ENCODE measurements at places on chromosomes 1 and 21.

GRCh38 chr1:96104906-96105305 is 616.7 kb upstream of the PTBP2 start:
- H3K27me3 ChIP-seq, result no peaks in the 10 kb centered on the region
- no peak overlapping the region for H3K27ac ChIP-seq
- no peak for DNase-seq
- H3K4me1 ChIP-seq, result peaks cover 1% of the 10 kb centered on the region
- H3K4me3 ChIP-seq, result no peak overlapping the region
- H3K36me3 ChIP-seq, result no peaks in the 10 kb centered on the region

DNA sequence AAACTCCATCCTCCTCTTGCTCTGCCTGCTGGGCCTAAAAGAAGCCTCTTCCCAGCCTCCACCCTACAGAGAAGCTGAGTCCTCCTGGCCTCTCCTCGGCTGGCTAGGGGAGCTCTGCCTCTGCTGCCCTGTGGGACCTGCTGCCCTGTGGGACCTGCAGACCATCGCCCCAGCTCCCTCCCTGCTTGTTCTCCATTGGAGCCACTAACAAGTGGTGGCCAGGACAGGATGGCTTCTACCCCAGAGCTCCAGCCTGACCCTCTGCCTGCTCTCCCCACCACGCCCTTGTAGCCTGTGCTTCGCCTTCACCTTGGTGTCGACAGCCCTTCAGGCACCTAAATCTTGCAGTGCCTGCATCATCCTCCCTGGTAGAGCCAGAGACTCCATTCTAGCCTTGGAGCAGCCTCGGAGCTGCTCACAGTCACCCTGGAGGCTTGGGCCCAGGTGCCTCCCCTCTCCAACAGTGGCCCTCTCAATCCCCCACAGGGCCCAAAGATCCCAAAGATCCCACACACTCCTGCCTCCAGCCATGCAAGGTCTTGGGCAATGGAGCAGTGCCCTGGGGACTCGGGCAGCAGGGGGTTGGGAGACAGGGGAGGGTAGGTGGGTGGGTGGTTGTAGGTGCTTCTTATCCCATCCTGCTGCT is 3.0 kb downstream of the EPS8L3 start:
- no peaks in the 10 kb centered on the region for H3K36me3 ChIP-seq
- H3K27me3 ChIP-seq, result peaks cover 19% of the 10 kb centered on the region
- H3K4me1 ChIP-seq, result no peaks in the 10 kb centered on the region
- DNase-seq, result no peak
- H3K4me3 ChIP-seq, result no peak overlapping the region

DNA sequence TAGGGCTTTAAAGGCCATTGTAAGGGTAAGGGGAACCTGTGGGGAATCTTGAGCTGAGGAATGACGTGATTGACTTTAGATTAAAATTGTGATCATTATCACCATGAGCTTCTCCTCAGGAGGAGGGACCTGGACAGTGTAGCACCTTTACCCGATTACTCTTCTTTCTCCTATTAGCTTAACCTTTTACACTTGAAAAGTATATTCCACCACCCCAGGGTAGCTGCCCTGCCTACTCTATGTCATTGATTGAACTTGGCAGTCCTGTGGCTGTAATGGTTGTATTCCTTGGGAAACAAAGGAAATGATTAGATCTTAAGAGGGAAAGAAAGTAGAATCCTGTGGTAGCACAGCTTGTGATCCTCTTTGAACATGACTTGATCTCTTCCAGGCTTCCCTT is 47.7 kb downstream of the CACHD1 start:
- H3K27ac ChIP-seq, result no peak overlapping the region
- H3K4me1 ChIP-seq, result peaks cover 40% of the 10 kb centered on the region
- no peak overlapping the region for H3K4me3 ChIP-seq
- H3K27me3 ChIP-seq, result no peaks in the 10 kb centered on the region
- no peak for DNase-seq
- peaks cover 5% of the 10 kb centered on the region for H3K36me3 ChIP-seq

DNA sequence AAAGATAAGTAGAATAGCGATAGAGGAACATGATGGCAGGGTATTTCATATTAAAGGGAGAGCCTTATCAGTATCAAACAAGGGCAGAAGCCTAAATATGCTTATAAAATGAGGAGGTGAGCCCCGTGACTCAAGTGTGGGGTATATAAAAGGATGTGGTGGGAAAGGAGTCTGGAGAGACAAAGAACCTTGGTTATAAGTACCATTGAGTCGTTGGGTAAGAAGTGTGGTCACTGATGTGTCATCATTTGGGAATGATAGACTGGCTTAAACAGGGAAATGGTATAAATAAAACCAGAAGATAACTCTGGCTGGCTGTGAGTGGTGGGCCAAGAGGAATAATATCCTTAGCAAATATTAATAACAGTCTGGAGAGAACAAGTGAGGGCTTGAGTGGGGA is 10.9 kb upstream of the CD5L start:
- no peak overlapping the region for H3K27ac ChIP-seq
- H3K36me3 ChIP-seq, result no peaks in the 10 kb centered on the region
- H3K4me1 ChIP-seq, result no peaks in the 10 kb centered on the region
- DNase-seq, result no peak

DNA sequence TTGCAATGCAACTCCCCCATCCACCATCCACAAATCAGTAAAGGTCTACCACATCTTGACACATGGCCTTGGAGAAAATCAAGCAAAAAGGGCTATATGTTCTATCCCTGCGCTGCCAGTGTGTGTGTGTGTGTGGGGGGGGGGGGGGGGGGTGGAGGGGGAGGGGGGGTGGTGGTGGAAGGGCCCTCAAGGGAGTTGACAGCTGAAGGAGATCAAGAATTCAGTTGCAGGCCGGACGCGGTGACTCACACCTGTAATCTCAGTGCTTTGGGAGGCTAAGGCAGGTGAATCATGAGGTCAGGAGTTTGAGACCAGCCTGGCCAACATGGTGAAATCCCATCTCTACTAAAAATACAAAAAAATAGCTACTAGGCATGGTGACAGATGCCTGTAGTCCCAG is 37.6 kb upstream of the CLIC4 start:
- no peak overlapping the region for H3K4me3 ChIP-seq
- H3K27ac ChIP-seq, result no peak overlapping the region
- no peak for DNase-seq
- peaks cover 9% of the 10 kb centered on the region for H3K4me1 ChIP-seq
- H3K27me3 ChIP-seq, result no peaks in the 10 kb centered on the region

- no peak for DNase-seq
- H3K4me3 ChIP-seq, result no peak overlapping the region
- no peaks in the 10 kb centered on the region for H3K27me3 ChIP-seq
- H3K27ac ChIP-seq, result no peak overlapping the region
- H3K4me1 ChIP-seq, result no peaks in the 10 kb centered on the region
- no peaks in the 10 kb centered on the region for H3K36me3 ChIP-seq
These were observed 76.4 kb upstream of the PRMT6 start for GRCh38 chr1:106980121-106980520.

- no peaks in the 10 kb centered on the region for H3K36me3 ChIP-seq
- no peaks in the 10 kb centered on the region for H3K27me3 ChIP-seq
- no peak overlapping the region for H3K27ac ChIP-seq
- no peaks in the 10 kb centered on the region for H3K4me1 ChIP-seq
- peak; percentile 6 for DNase-seq
These were observed 1671.1 kb downstream of the MRPL39 start for GRCh38 chr21:23936224-23936623.

- H3K4me1 ChIP-seq, result peaks cover 6% of the 10 kb centered on the region
- no peak overlapping the region for H3K27ac ChIP-seq
- peak overlapping the region; percentile 82 for H3K4me3 ChIP-seq
- DNase-seq, result no peak
- H3K36me3 ChIP-seq, result no peaks in the 10 kb centered on the region
These were observed 1.5 kb downstream of the RAP1A start for GRCh38 chr1:111621050-111621449.

DNA sequence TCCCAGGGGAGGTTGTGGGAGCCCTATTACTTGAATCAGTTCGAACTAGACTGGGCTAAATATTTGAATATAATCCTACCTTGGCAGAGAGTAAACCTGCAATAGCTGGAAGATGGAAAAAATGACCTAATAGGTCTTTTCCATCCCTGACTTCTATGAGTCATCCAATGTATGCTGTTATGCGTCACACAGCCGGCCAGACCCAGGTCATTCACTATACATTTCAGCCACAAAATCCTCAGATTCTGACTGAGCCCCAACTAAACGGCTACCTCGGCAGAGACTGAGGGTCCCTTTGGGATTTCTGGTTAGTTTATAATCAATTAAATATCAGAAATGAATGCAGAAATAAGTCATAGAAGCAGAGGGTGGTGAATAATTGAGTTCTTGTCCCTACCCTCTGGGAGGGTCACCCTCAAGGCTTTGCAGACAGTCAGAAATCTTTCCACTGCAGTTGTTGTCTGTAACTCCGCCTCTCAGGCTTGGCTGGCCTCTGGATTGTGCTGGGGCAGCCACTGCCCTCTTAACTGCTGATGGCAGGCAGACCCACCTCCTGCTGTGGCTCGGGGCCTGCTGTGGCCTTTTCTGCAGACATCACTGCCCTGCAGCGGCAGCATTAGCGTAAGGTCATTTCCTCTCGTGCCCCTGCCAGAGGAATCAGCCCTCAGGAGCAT is 240.5 kb downstream of the TGFB2 start:
- H3K36me3 ChIP-seq, result no peaks in the 10 kb centered on the region
- H3K27ac ChIP-seq, result no peak overlapping the region
- no peaks in the 10 kb centered on the region for H3K27me3 ChIP-seq
- DNase-seq, result peak; percentile 42

DNA sequence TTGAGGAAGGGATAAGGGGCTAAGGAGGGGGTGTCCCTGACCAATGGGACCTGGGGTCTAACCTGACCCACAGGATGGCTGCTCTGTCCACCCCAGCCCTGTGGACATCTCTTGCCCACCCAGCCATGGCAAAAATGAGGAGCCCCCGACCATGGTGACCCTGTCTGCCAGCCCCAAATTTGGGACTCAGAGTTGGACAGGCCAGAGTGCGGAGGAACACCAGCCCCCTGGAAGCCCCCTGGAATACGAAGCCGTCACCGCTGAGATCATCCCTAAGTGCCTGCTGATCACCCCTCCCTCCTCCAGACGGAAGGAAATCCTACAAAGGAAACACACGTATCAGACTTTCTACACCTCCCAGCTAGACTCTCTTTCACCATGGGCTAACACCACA is 119.3 kb downstream of the SIK1 start:
- H3K27ac ChIP-seq, result no peak overlapping the region
- H3K36me3 ChIP-seq, result no peaks in the 10 kb centered on the region
- no peaks in the 10 kb centered on the region for H3K27me3 ChIP-seq
- DNase-seq, result no peak
- no peak overlapping the region for H3K4me3 ChIP-seq

GRCh38 chr1:109740615-109741373 is at the start of gene GSTM3:
Gene GSTM3 (minus strand): TSS chr1:109741038. CDS start chr1:109740287, 751 bp downstream.
- peaks cover 4% of the 10 kb centered on the region for H3K4me1 ChIP-seq
- H3K27me3 ChIP-seq, result peaks cover 16% of the 10 kb centered on the region
- DNase-seq, result no peak
- peaks cover 23% of the 10 kb centered on the region for H3K36me3 ChIP-seq
- H3K4me3 ChIP-seq, result peak within 1 kb of the TSS; percentile 76
